CD4-positive, alpha-beta T cell treated with Interleukin-15 for 4 hours (primary cell): ENCODE measurements at places on chromosomes 2 and 18.

DNA sequence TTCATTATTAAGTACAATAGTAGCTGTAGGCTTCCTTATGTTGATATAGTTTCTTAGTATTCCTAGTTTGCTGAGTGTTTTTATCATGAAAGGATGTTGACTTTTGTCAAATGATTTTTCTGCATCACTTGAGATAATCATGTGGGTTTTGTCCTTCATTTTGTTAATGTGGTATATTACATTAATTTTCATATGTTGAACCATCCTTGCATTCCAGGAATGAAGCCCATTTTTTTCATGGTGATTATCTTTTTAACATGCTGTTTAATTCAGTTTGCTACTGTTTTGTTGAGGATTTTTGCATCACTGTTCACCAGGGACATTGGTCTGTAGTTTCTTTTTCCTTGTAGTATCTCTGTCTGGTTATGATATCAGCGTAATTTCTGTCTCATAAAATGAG lies 82.9 kb upstream of the CNGA3 start:
- DNase-seq = no peak

DNA sequence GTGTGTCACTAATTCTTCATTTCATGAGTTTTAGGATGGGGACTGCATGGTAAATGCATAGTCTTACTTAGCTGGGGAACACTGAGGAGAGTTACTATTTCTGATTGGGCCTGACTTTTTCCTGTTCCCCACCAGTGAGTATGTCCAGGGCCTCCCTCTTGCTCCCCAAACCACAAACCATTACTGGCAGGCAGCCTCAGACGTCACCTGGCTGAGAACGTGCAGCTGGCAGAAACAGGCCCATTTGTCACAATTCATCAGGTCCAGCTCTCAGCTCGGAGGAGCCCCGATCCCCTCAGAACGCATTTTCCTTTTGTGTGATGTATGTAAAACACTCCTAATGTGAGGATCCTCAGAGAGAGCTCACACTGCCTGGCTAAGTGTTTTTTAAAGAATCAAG lies 71.7 kb upstream of the SIX3 start:
- DNase-seq = no peak

- no peak for DNase-seq
Observed at GRCh38 chr2:215969131-215969841, 44.1 kb downstream of the MREG start.

GRCh38 chr2:53275743-53276142 lies 491.9 kb upstream of the CHAC2 start:
- no peak for DNase-seq

- no peak for DNase-seq
Observed at GRCh38 chr2:217909156-217909820, 93.5 kb downstream of the TNS1 start.

GRCh38 chr2:86235196-86235980 lies 36.1 kb downstream of the MRPL35 start:
- DNase-seq = no peak

DNA sequence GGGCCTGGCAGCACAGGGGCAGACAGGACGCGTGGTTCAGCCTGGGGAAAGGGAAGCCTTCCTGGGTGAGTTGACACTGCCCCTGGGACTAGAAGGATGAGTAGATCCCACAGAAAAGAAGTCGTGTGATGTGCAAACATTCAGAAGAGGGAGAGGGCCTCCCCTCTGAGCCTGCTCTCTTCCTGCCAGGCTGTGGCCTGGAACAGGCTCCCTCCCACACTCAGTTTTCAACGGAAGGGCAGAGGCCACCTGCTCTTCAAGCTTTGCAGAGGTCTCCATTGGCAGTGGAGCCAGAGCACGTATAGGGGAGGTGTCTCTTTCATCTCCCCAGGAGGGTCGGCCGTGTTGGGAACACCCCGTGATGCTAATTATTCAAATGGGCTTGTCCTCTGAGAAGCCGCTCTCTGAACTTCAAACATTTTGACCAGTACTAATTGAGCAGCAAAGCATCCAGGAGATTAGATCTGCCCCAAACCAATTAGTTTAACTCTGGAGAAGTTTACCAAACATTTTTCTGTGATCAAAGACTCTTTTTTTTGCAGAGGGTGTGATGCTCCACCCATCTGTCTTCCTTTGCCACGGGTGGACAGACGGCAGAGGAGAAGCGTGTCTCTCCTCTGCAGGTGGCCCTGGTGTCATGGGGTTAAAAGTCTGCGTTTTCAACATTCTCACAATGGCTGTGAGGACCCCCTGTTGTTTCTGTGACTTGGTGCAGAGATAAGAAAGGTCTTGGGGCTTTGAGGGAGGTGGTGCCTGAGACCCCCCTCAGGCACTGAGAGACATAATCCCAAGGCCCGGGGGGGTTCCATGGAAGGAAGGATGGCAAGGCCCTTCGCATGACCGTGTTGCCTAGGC lies 29.5 kb upstream of the ODC1 start:
- DNase-seq = no peak

DNA sequence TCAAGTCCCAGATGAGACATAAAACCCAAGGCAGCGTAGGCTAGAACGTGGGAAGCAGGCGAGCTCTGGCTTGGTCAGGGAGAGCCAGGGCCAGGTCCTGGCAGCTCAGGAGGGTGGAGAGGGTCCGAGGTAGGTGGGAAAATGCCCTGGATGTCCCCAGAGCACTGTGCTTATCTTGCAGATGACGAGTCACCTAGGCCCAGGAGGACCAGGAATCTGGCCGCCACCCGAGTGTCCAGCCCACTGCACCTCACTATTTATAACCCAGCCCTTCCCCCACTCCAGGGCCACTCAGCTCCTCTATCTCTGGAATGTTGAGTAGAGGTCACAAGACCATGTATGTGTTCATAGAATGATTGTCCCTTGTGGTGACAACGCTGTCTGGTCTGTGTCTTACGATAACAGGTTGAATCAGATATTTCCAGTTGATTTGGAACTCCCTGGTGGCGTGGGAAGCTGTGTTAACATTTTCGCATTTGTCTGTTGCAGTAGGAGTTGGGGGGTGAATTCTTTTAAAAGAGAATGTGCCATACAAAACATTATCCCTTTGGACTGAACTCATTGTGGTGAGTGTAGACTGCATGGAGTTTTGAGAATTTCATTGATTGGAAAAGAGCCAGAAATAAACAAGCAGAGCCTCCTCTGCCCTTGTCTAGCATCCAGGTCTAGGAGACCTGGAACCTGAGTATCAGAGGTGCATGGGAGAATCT lies 47.5 kb downstream of the EMILIN2 start:
- DNase-seq = no peak

GRCh38 chr2:78418021-78418420 lies 607.5 kb upstream of the REG3G start:
- no peak for DNase-seq

- no peak for DNase-seq
Observed at GRCh38 chr18:33532978-33533377, 45.0 kb upstream of the ASXL3 start.

GRCh38 chr2:31089645-31090044 lies 48.6 kb downstream of the GALNT14 start:
- DNase-seq = no peak

- no peak for DNase-seq
Observed at GRCh38 chr18:39960550-39960949, 1994.5 kb upstream of the PIK3C3 start.

DNA sequence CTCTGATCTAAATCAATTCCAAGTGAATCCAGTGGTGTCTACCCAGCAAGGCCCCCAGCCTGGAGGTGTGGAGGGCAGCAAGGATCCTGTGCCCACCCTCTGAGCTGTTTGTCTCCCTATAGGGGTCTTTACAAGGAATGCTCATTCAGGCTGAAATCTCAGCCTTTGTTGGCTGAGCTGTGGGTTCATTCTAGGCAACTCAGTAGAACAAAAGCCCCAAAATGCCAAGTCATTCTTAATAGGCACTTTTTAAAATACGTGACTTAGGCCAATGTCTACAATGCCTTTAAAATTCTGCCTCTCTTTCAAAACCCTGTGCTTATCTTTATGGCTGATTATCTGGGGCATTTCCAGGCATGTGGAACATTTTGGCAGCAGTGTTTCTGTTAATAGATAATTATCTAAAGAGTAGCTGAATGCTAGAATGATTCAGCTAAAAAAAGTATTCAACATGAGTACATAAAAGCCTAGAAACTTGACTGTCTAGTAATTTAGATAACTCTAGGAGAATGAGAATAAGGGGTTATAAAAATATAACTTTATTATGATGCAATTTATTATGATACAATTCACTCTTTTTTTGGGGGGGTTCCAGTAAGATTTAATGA lies 7.4 kb downstream of the UGT1A6 start:
- no peak for DNase-seq

- DNase-seq = peak; percentile 30
Observed at GRCh38 chr2:223865124-223865523, 27.7 kb upstream of the AP1S3 start.

DNA sequence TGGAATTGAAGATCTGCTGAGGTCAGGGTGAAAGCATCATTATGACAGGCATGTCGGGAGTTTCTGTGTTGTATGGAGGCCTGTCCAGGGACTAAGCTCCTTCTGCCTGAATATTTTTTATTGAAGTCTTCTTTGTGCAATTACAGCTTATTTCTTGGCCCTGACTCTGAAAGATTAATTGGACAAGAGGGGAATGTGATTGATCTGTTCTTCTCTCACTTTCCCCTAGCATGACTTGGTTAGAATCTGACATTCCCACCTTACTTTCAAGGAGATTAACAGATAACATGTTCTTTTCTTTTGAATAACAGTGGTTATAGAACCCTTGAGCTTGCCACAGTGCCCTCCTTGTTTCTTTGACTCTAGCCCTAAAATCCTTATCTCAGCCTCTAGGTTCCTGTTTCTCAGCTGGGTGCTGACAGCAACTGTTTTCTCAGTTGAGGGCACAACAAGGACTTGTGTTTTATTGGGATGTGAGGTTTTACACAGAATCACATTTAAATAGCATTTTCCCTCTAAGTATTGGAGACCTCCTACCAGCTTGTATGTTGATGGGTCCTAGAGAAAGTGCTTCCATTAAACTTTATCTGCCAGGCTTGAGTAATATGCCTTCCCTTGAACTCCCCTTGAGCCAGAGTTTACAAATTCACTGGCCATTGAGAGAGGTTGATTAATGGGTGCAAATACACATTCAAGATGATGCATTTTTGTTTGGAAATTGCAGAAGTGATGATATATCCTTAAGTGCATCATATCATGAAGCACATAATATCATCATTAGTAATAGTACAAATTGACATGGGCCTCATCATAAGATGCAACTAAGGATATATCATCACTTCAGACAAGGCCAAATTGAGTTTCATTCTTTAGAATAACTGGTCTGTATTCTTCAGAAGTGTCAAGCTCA lies 12.5 kb downstream of the TTLL4 start:
- no peak for DNase-seq

GRCh38 chr2:18439716-18440115 lies 120.7 kb downstream of the RDH14 start:
- DNase-seq = no peak

DNA sequence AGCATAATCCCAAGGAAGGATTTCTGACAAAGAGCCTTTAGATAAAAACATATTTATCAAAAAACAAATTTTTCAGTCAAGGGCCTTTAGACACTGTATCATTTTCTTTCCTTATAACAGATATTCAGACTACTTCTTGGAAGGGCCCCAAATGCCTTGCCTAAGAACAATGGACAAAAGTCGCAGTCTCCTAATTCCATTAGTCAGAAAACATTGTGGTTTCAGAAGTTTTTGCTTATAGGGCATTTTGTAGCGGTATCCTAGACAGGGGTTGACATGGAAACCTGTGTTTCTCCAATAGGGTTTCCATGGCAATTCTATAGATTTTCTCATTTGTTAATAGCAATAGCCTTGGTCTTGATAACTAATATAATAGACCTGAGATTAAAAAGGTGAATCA lies 36.7 kb upstream of the AGPS start:
- no peak for DNase-seq

DNA sequence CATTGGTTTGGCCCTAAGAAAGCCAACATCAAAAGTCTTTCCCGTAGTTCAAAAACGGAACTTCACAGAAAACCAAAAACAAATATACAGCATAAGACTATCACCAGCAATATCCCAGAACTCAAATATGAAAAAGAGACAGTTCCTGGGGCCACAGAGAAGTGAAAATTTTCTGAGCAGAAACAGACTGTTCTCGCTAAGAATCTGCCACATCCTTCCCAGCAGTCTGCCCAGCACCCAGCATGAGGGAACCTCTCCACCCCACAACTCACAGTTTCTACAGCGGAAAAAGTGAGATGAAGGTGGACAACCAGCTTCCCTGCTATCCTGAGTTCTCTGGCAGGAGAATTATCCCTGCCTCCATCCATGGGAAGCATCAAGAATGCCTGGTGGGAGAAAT lies 26.7 kb upstream of the TMEM163 start:
- DNase-seq = no peak

DNA sequence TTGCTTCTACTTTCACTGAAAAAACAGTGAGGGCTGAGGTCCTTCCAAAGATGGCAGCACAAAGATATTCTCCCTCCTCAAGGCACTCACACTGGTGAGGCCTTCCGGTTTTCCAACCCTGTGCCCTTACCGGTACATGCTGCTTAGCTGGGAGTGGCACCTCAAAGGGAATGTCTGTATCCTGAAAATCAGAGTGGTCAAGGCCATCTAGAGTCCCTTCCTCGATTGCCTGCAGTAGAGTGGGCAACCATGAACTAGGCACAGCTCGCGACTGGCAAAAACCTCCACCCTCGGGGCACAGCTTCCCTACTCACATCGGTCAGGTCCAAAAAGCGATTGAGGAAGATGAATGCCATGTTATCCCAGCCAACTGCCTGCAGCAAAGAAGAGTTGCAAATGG lies 3.4 kb downstream of the KRTCAP3 start:
- no peak for DNase-seq

GRCh38 chr2:150674283-150674682 lies 186.8 kb upstream of the RND3 start:
- DNase-seq = no peak

DNA sequence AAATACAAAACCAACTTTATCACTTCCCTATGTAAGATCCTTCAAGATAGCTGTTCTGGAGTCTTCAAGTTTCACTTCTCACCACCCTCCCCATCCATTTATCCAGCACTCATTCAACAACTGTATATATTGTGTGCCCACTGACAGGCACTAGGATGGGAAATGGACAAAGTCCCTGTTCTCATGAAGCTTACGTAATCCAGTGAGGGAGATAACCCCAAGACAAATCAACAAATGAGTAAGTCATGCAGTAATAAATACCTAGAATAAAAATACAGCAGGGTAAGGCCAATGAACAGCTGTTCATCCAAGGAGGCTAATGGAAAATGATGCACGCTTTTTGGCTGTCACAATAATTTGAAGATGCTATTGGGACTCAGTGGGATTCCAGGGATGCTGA lies 133.8 kb downstream of the MEMO1 start:
- no peak for DNase-seq

DNA sequence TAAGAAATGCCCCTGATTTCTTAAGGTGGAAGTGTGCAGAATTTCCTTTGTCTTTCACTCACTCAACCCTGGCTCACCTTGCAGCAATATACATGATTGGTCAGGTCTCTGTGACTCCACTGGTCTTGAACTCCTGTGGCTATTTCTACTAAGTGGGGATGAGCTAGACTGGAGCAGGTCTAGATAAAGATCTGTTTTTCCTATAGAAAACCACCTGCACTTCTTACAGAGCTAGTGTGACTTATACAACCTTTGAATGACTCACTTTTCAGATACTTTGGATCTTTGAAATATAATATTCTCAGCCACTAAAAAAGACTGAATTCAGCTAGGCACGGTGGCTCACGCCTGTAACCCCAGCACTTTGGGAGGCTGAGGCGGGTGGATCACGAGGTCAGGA lies 98.5 kb upstream of the KCTD1 start:
- no peak for DNase-seq

- no peak for DNase-seq
Observed at GRCh38 chr2:105880637-105881036, 135.9 kb downstream of the NCK2 start.

GRCh38 chr2:47688561-47688960 lies 94.4 kb upstream of the MSH6 start:
- DNase-seq = no peak

GRCh38 chr2:11753452-11753885 lies 7.0 kb downstream of the LPIN1 start:
- peak; percentile 78 for DNase-seq
